ENCODE measurements at places on chromosomes 11 and 22. TPM values are rescaled to one million over a fixed set of nuclear protein-coding genes. Genes with fewer than 3 reads are reported as not detected.

Gene CRYBB3
- not detected for total RNA-seq

Gene ZP1
- not detected for total RNA-seq

Gene TIMM10
- 108 TPM for total RNA-seq

Gene NXPE4
- total RNA-seq, result not detected

DNA sequence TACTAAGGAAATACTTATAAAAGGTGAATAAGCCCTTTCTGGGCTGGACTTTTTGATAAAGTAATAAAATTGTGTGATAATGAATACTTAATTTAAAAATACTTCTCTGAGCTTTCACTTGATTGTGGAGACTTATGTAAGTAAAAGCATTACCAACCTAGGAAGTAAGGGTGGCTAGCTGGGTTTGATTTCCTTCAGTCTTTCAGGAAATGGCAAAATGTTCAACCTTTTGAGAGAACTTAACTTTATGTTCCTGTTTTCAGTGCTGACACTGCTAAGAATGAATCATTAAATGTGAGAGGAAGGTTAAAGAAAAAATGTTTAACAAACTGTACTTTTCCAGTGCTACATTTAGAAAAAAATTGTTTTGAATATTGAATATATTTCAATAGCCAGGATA lies 900.3 kb downstream of the METTL15 start:
- DNase-seq, result no peak
- no peaks in the 10 kb centered on the region for H3K4me1 ChIP-seq
- no peak overlapping the region for H3K4me3 ChIP-seq
- no peaks in the 10 kb centered on the region for H3K36me3 ChIP-seq
- H3K27me3 ChIP-seq, result no peaks in the 10 kb centered on the region

DNA sequence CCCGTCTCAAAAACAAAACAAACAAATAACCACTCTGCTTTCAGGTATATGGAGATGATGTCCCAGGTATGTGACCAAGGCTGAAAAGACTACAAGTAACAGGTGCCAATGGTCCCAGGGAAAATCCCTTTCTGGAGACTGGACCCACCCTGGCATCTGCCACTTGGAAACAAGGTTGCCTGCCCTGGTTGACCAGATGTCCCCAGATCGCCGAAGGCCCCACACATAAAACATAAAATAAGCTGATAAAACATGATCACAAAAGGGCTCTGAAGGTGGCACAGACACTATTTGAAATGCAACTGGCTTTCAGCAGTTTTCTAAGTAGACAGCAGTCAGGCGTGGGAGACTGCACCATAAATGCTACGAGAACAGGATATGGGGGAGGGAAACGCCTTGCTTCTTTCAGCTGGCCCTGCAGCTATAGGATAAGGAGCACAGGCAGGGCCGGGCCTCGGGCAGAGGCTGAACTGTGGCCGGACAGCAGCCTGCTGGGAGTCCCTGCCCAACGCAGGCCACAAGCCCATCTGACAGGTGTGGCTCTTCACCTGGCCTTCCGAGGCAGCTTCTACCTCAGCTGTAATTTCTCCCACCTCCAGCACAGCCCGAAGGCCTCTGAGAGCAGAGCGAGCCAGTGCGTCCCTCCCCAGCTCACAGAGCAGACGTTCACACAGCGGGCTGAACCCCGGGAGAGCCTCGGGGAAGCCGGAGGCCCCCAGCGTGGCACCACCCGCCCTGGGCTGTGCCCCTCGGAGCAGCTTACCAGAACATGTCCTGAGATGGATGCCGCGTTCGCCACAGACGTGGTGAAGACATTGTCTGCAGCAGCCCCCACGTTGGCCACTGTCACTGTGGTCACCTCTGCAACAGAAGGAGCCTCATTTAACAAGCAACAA lies 4.0 kb downstream of the DEAF1 start:
- H3K4me3 ChIP-seq, result peak overlapping the region; percentile 90
- H3K36me3 ChIP-seq, result peaks cover 34% of the 10 kb centered on the region
- peaks cover 36% of the 10 kb centered on the region for H3K4me1 ChIP-seq
- H3K27me3 ChIP-seq, result no peaks in the 10 kb centered on the region
- peak; percentile 79 for DNase-seq
- H3K27ac ChIP-seq, result peak overlapping the region; percentile 40

DNA sequence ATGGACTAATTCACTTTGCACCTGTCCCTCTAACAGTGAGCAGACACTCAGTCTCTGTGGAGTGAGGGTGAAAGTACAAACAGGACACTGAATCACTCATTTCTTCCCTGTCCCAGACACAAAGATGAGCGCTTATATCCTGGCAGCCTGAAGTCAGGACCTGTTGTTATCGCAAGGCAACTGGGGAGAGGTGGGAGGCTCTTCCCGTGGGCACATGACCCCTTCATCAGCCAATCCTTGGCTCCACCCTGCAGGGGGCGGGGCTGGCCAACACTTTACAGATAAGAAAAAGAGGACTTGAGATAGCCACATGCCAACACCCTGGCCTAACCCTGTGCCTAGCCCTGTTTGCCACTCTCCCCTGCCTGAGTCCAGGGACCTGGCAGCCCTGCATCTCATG lies 29.5 kb upstream of the TESMIN start:
- peaks cover 18% of the 10 kb centered on the region for H3K36me3 ChIP-seq
- no peaks in the 10 kb centered on the region for H3K27me3 ChIP-seq
- no peak for DNase-seq
- H3K4me3 ChIP-seq, result no peak overlapping the region
- H3K4me1 ChIP-seq, result peaks cover 3% of the 10 kb centered on the region
- no peak overlapping the region for H3K27ac ChIP-seq

DNA sequence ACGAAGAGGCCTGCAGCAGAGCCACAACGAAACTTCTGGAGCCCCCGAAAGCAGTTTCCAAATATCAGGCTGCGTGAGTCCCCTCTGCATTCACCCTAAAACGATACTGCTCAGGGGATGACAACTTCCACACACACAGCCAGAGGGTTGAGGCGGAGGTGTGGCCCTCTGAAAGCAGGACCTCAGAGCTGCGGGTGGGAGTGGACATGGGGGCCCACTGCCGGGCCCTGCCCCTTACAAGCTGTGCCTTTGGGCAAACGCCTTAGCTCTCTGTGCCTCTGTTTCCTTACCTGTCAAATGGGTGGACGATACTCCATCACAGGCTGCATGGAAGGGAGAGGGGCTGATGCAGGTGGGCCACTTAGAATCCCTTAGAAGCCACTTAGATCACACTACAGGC lies 53.1 kb downstream of the TRMU start:
- DNase-seq, result no peak
- H3K27me3 ChIP-seq, result no peaks in the 10 kb centered on the region
- no peaks in the 10 kb centered on the region for H3K36me3 ChIP-seq

GRCh38 chr11:12172493-12173013 lies 62.2 kb downstream of the MICAL2 start:
- H3K27ac ChIP-seq, result peak overlapping the region; percentile 91
- H3K27me3 ChIP-seq, result no peaks in the 10 kb centered on the region
- peaks cover 54% of the 10 kb centered on the region for H3K36me3 ChIP-seq
- H3K4me3 ChIP-seq, result no peak overlapping the region

GRCh38 chr11:120867988-120868387 lies 155.9 kb upstream of the TBCEL start:
- H3K4me3 ChIP-seq, result no peak overlapping the region
- no peaks in the 10 kb centered on the region for H3K36me3 ChIP-seq
- no peak overlapping the region for H3K27ac ChIP-seq
- DNase-seq, result no peak
- no peaks in the 10 kb centered on the region for H3K4me1 ChIP-seq

DNA sequence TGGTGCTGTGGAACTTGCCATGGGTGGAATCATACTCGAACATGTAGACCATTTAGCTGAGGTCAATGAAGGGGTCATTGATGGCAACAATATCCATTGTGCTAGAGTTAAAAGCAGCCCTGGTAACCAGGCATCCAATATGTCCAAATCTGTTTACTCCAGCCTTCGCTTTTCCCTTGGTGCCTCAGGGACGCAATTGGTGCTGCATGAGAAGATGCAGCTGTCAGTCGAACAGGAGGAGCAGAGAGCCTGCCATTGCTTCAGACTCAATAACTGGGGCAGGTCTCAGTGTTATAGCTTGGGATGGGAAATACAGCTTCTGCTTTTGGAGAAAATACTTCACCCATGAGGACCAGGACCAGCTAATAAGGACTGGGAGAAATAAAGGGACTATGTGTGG lies 5.0 kb upstream of the MCHR1 start:
- DNase-seq, result no peak
- H3K4me1 ChIP-seq, result peaks cover 10% of the 10 kb centered on the region
- H3K27ac ChIP-seq, result no peak overlapping the region
- H3K4me3 ChIP-seq, result no peak overlapping the region
- H3K27me3 ChIP-seq, result no peaks in the 10 kb centered on the region

- H3K27ac ChIP-seq, result no peak overlapping the region
- no peak for DNase-seq
- no peak overlapping the region for H3K4me3 ChIP-seq
- H3K36me3 ChIP-seq, result no peaks in the 10 kb centered on the region
Measured at GRCh38 chr11:2803186-2804091, 82.1 kb downstream of the CDKN1C start.

- H3K27me3 ChIP-seq, result no peaks in the 10 kb centered on the region
- DNase-seq, result no peak
- peaks cover 10% of the 10 kb centered on the region for H3K36me3 ChIP-seq
- peaks cover 58% of the 10 kb centered on the region for H3K4me1 ChIP-seq
Measured at GRCh38 chr11:93519179-93519578, 24.0 kb downstream of the SMCO4 start.

GRCh38 chr11:78893996-78894395 lies 319.3 kb upstream of the NARS2 start:
- no peaks in the 10 kb centered on the region for H3K4me1 ChIP-seq
- H3K4me3 ChIP-seq, result no peak overlapping the region
- H3K27ac ChIP-seq, result no peak overlapping the region
- H3K27me3 ChIP-seq, result peaks cover 2% of the 10 kb centered on the region
- DNase-seq, result no peak

DNA sequence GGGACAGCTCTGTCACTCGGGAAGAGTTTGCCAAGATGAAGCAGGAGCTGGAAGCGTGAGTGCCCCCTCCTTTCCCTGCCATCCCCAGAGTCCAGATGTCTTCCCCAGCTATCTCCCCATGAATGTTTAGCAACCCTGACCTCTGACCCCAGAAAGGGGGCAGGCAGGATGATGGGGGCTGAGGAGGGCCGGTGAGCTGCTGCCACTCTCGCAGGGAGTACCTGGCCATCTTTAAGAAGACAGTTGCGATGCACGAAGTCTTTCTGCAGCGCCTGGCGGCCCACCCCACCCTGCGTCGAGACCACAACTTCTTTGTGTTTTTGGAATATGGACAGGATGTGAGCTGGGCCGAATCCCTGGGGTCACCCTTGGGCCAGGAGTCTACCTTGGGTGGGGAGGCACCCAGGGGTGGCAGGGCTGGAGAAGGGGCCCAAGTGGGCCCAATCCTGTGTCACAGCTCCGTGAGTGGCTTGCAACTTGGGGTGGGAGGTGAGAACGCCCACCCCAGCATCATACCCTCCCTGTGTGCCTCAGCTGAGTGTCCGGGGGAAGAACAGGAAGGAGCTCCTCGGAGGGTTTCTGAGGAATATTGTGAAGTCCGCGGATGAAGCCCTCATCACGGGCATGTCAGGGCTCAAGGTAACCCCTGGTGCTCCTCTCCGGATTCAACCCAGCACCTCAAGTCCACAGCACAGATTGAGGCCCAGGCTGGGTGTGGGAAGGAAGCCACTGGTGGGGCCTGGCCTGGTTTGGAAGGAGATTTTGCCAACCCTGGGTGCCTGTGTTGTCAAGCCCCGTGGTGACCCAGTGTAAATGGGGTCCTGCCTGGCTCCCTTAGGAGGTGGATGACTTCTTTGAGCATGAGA lies 7.5 kb downstream of the CFL1 start:
- H3K4me3 ChIP-seq, result no peak overlapping the region
- no peaks in the 10 kb centered on the region for H3K27me3 ChIP-seq
- H3K27ac ChIP-seq, result no peak overlapping the region
- peak; percentile 64 for DNase-seq
- H3K4me1 ChIP-seq, result peaks cover 16% of the 10 kb centered on the region

GRCh38 chr11:5129457-5129877 lies 8.7 kb downstream of the OR52A5 start:
- no peaks in the 10 kb centered on the region for H3K36me3 ChIP-seq
- no peak overlapping the region for H3K27ac ChIP-seq
- no peak for DNase-seq
- H3K4me1 ChIP-seq, result no peaks in the 10 kb centered on the region
- H3K27me3 ChIP-seq, result peaks cover 4% of the 10 kb centered on the region
- H3K4me3 ChIP-seq, result no peak overlapping the region

DNA sequence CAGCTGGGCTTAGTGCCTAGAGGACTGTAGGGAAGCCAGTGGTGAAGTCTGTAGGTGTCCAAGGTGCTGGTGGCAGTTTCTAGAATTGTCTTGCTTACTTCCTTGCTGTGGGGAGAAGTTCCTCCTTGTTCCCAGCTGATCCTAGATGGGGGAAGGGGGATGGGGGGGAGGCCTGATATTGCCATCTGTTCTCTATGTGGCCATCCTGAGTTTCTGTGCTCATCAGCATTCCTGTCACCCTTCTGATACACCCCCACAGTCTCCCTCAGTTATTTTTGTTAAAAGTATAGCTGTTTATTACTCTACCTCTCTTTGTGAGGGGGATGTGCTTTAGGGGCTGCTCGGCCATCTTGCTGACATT lies 36.5 kb downstream of the MADD start:
- no peak overlapping the region for H3K4me3 ChIP-seq
- H3K27me3 ChIP-seq, result no peaks in the 10 kb centered on the region
- no peak for DNase-seq
- peaks cover 7% of the 10 kb centered on the region for H3K4me1 ChIP-seq
- H3K36me3 ChIP-seq, result peaks cover 72% of the 10 kb centered on the region

DNA sequence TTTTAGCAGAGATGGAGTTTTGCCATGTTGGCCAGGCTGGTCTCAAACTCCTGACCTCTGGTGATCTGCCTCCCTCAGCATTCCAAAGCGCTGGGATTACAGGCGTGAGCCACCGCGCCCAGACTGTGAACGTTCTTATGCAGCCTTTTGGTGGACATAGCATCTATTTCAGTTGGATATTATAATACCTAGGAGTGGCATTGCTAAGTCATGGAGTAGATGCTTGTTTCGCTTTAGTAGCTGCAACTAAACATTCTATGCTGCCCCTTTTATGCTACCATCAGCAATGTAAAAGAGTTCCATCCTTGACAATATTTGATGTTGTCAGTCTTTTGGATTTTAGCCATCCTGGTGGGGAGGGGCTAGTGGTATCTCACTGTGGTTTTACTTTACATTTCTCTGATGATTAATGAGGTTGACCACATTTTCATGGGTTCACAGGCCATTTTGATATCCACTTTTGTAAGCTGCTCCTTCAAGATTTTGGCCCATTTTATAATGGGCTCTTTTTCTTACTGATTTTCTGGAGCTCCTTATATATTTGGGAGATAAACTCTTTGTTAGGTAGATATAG lies 16.5 kb upstream of the APOBEC3A start:
- peak overlapping the region; percentile 92 for H3K27ac ChIP-seq
- peak overlapping the region; percentile 75 for H3K4me3 ChIP-seq
- H3K27me3 ChIP-seq, result peaks cover 24% of the 10 kb centered on the region
- no peak for DNase-seq
